Activated naive CD4-positive, alpha-beta T cell treated with anti-CD3 and anti-CD28 coated beads, Interleukin-2, amount 50 U/mL, for 16 hours (primary cell): ENCODE measurements at places on chromosomes 2 and 18.

- no peak for DNase-seq
Measured at GRCh38 chr2:189569295-189569910, 11.2 kb downstream of the SLC40A1 start.

DNA sequence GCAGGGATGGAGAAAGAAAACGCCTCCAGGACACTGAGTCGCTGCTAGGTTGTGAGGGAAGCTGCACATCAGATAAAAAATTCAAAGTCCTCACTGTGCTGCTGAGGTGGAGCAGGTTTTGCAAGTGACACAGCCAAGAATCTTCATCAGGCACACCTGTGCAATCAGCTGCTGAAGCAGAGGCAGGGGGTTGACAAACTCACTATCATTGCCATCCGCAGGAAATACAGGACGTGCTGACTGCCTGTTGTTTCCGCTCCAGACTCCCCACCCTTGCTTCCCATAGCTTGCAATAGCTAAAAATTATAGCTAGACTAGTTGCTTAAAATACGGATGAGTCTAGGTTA is 147.8 kb upstream of the FHL2 start:
- DNase-seq, result no peak

GRCh38 chr18:55587418-55588110 is 428 bp downstream of the TCF4 start:
- DNase-seq, result no peak

- DNase-seq, result no peak
Measured at GRCh38 chr18:56921896-56922480, 224.9 kb upstream of the BOD1L2 start.

- no peak for DNase-seq
Measured at GRCh38 chr2:23464156-23464555, 79.2 kb downstream of the KLHL29 start.
